ENCODE measurements at places on chromosomes 6 and 20. TPM values are rescaled to one million over a fixed set of nuclear protein-coding genes. Genes with fewer than 3 reads are reported as not detected.
A peak's percentile ranks its signal among the peaks of the same experiment; 100 is the strongest.

TRIM27 gene
- 30.8 TPM for total RNA-seq

DNA sequence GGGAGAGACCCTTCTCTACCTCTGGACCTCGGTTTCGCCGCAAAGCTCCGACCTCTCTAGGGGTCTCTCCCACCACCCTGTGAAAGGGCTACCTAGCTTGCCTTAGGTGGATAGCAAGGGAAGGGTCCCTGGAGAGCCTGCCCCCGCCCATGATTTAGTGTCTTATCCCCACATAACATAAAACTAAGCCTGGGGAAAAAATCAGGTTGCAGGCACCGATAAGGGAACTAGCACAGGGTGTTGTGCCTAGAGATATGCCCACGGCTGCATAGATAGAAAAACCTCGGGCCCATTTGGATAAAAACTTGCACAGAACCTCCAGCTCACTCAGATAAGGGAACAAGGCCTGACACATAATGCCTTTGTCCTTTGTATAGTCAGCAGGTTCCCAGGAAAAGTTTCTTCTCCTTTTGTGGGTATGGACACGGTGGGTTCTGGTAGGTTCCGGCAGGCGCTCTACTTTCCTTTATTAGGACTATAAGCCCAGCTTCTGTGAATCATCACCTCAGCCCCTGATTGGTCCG lies 846 bp downstream of the ZSCAN31 start:
- DNase-seq: no peak

TSHZ2 gene
- total RNA-seq: 34.6 TPM

VTA1 gene
- total RNA-seq: 28.5 TPM

PNLDC1 gene
- total RNA-seq: 0.19 TPM

GRCh38 chr6:125818772-125819260 lies 28.1 kb downstream of the NCOA7 start:
- DNase-seq: no peak

DNA sequence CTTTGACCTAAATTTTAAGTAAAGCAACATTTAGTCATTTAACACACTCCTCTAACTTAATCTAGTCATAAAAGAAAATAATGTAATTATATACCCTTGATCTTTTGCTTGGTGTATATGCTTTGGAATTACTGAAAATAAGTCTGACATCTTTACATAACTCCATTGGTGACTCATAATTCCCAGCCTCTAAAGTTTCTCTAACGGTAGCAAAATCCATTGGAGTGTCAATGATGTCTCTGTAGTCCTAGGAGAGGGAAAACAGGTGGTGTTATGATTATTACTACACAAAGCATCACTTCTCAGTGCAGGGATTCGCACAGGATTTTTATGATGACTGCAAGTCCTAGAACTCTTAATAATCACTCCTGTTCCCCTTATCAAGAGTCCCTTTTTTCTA lies 80.2 kb downstream of the IRAK1BP1 start:
- no peak for DNase-seq

RIMS4 gene
- total RNA-seq: 6.6 TPM

GRCh38 chr6:41463062-41463930 lies 82.9 kb upstream of the FOXP4 start:
- peak; percentile 87 for DNase-seq

GRCh38 chr6:32933661-32934085 lies 7.2 kb downstream of the HLA-DMB start:
- DNase-seq: peak; percentile 89

DNA sequence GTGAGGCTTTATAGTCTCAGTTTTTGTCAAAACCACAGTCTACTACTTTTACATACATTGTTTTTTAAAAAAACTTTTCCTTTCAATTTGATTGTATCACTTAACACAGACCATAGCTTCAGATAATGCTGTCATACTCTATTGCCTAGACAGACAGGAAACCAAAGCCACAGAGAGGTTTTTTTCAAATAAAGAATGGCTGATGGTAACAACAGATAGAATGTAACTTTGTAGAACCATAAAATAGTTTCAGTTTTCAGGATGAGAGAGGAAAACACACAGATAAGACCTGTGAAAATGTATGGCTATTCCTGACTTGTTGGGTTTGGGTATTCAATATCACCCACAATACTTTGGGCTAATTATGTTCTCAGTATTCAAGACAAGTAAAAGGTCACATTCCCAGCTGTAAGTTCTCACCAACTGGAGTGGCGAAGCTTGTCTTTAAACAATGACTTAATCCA lies 94.0 kb downstream of the ADGRG6 start:
- no peak for DNase-seq

- no peak for DNase-seq
Observed at GRCh38 chr6:40892223-40892622, 146.8 kb downstream of the UNC5CL start.

BTN1A1 gene
- not detected for total RNA-seq

GRCh38 chr6:63716169-63716568 lies 80.6 kb downstream of the PHF3 start:
- DNase-seq: no peak

KCNK5 gene
- total RNA-seq: 0.76 TPM

ADTRP gene
- total RNA-seq: 1.2 TPM

DNA sequence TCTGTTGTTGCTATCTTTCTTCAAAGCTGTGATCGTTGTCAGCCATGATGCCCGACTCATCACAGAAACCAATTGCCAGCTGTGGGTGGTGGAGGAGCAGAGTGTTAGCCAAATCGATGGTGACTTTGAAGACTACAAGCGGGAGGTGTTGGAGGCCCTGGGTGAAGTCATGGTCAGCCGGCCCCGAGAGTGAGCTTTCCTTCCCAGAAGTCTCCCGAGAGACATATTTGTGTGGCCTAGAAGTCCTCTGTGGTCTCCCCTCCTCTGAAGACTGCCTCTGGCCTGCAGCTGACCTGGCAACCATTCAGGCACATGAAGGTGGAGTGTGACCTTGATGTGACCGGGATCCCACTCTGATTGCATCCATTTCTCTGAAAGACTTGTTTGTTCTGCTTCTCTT lies 19.3 kb downstream of the ABCF1 start:
- peak; percentile 56 for DNase-seq

- no peak for DNase-seq
Observed at GRCh38 chr6:139600343-139600742, 225.9 kb upstream of the CITED2 start.

GRCh38 chr6:53831081-53831869 lies 36.5 kb downstream of the LRRC1 start:
- no peak for DNase-seq

DTD1 gene
- 23.6 TPM for total RNA-seq

- peak; percentile 83 for DNase-seq
Observed at GRCh38 chr6:7542065-7542873, 798 bp downstream of the DSP start.

GRCh38 chr6:122563364-122564052 lies 46.7 kb upstream of the PKIB start:
- DNase-seq: no peak

DDR1 gene
- 26.0 TPM for total RNA-seq

FABP7 gene
- total RNA-seq: not detected

DNA sequence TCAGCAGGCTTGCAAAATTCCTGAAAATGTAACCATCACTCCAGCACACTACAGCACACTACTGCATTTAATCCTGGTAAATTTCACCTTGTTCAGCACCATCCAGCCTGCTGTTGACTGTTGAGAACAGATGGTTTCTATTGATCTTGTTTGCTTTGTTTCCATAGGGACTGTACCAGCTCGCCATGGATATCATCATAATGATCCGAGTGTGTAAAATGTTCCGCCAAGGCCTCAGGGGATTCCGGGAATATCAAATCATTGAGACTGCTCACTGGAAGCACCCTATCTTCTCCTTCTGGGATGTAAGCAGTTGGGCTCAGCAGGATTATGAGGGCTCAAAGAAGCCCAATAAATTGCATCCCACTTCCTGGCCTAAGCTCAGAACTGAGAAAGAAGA lies 4.1 kb downstream of the CNBD2 start:
- no peak for DNase-seq

DNA sequence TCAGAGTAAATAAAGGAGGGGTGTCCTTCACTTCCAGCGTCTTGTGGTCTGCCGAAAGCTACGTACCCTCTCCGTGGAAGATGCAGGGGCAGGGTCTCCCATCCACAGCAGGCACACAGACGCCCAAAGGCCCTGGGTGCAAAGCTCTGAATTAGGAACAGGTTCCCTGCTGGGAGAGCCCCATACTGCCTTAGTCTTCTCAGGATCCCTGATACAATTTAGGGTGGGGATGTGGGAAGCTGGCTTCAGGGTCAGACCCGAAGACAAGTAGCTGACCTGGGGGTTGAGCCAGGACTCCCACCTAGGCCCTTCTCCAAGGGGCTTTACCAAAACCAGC lies 74.1 kb downstream of the TTLL2 start:
- no peak for DNase-seq

DNA sequence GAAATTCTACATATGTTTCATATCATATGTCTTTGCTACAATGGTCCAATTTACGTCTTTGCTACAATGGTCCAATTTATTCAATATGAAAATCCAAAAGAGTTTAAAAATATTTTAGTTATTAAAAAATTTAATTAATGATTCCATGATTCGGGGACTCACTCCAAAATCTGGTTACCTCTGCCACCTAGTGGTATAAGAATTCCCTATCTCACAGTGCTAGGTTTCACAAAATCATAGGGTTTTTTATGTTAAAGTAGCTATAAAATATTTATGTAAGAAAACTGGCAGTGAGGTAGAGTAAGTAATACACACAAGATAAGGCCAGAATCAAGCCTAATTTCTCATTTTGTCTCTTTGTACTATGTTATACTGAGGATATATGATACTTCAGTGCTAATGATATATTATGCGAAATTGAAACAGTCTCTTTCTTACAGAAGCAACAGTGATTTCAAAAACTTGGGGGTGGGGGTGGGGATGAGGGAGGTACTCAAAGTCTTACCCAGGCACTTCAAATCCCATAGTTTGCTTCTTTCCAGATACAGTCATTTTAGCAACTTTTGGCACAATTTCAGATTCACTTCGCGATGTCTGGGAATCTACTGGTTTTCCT lies 52.3 kb downstream of the HBS1L start:
- no peak for DNase-seq

DNA sequence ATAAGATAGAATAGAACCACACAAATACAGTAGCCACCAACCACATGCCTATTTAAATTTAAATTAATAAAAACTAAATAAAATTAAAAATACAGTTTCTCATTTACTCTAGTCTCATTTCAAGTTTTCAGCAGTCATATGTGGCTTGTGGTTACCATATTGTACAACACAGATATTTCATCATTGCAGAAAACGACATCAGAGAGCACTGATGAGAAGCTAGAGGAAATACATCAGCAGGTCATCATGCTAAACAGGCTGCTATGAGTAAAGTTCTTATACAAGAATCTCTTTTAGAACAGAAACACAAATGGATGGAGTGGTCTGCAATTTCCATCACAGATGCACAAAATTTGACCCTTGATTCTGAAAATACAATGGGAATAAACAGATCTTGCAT lies 36.6 kb downstream of the TBC1D32 start:
- no peak for DNase-seq

DNA sequence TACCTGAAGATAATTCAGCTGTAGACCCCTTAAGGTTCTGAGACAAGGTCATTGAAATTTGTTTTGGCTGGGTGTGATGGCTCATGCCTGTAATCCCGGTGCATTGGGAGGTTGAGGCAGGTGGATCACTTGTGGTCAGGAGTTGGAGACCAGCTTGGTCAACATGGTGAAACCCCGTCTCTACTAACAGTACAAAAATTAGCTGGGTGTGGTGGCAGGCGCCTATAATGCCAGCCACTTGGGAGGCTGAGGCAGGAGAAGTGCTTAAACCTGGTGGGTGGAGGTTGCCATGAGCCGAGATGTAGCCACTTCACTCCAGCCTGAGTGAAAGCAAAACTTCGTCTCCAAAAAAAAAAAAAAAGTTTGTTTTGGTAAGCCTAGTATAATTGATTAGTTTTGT lies 11.0 kb downstream of the SRSF3 start:
- DNase-seq: no peak

- DNase-seq: no peak
Observed at GRCh38 chr6:50992704-50993625, 174.3 kb downstream of the TFAP2B start.

DNA sequence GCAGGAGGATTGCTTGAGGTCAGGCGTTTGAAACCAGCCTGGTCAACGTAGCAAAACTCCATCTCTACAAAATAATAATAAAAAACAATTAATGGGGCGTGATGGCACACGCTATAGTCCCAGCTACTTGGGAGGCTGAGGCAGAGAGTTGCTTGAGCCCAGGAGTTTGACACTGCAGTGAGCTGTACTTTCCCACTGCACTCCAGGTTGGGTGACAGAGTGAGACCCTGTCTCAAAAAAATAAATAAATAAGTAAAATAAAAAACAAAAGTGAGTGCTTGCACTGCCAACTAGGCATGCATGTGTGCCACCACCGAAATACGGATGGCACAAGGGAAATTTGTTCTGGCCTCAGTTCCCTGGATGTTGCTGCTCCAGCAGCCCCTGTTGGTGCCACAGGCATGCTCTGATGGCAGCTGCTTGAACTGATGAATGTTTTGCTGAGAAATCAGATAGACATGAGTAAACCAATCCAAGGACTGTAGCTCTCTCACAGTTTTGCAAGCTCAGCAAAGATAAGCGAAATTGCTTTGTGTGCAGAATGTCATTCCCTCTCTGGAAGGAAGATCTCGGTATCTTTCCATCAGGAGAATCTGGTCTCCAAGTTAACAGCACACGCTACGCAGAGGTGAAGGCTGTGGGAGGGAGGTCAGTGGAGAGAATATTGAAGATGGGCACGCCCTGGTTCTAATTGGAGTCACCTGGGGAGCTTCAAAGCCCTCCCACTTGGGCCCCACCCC lies 188.0 kb upstream of the SLC24A3 start:
- no peak for DNase-seq

DNA sequence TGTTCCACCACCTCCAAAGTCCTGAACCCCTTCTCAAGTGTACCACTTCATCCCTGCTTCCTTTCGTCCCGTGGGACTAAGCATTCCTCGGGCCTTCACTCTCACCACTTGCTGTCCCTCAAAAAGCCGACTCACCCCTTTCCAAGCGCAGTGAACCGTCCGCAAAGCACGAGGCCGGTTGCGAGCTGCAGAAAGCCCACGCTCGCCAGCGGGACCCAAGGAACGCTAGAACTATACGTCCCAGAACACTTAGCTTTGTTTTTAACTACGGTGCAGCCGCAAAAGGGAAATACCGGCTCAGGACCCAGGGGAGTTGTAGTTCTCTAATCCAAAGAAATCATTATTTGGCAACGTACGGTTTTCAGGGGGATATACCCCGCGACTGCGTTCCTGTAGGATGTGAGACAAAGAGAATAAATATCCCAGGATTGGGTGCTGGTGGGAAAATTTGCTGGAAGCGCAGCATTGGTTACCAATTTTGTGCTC lies 416 bp upstream of the POLR1H start:
- DNase-seq: peak; percentile 82

DNA sequence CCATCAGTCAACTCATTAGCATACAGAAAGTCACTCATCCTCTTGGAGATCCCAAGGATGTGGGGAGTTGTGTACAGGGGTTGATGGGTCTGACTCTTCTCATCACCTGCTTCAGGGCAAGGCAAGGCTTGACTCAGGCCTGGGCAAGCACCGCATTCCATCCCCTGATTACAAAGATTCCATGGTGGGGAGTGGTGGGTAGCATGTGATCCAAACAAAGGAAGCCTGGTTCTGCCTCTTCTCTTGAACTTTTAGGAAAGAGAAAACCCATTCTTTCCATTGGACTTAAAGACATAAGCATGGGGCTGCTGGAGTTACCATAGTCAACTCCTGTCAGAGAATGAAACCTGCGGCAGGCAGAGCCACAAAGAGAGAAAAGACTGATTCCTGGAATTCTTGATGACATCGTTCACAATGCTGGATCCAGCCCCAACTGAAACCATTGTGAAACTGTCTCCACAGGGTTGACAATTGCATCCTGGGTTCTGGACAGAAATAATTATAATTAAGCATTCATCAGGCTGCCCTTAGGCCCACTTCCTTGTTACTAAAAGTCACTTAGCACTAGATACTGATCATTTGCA lies 235.8 kb upstream of the KCNG1 start:
- DNase-seq: no peak
